ENCODE measurements at places on chromosomes 1 and 21.

- no peak for DNase-seq
Measured at GRCh38 chr1:153389973-153390879, 647 bp downstream of the S100A8 start.

DNA sequence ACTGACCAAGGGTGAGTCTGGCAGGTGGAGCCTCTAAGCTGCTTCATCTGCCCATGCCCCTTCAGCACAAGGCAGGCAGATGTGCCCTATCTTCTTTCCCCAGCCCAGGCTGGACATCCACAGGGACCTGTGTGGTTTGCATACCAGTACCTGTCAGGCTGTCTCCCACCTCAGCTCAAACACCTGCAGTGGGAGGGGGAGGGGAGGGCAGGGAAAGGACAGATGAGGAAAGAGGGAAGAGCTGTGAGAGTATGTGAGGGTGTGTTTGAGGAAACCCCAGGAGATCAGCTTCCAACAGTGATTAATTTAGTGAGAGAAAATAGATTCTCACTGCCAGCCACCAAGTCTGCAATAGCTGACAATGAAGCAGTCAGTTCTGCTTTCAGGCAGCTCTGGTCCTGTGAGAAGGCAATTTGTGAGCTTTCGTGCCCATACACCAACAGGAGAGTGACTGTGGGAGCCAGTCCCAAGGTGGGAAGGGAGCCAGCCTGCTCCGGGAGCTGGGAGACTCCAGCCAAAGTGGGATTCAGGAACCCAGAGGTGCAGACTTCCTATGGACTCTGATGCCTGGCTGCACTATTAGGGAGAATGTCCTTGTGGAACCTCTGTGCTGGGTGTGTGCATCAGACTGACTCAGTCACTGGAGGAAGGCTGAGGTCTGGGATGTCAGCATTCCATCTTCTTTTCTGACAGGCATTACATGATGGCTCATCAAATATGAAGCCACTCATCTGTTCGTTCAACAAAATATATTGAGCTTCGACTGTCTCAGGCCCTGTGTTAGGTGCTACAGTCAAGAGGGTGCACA lies 59.7 kb downstream of the TNR start:
- DNase-seq = no peak

DNA sequence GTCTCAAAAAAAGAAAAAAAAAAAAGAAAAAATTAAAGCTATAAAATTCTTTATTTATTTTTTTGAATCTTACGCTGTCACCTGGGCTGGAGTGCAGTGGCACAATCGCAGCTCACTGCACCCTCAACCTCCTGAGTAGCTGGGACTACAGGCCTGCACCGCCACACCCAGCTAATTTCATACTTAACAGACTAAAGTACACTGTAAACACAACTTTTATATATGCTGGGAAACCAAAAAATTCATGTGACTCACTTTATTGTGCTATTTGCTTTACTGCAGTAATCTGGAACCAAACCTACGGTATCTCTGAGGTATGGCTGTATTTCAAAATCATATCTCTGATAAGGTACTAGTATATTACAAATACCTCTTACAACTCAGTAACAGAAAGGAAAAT lies 40.3 kb downstream of the HSF2BP start:
- no peak for DNase-seq

DNA sequence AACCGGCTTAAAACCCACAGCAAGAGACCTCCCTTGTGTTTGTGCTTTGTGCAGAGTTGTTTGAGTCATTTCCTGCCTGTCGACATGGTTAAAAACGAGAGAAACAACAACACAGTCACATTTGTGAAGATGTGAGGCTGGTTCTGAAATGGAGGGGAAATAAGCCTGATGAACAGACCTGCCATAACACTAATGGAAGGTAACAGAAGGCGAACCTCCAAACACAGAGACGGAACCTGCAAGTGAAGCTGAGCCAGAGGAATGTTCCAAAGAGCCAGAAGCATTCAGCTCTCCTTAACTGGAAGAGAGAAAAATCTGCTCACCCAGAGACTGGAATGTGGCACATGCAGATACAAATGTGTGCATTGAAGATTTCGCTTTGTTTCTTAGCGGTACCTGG lies 53.2 kb upstream of the RAVER2 start:
- DNase-seq = no peak

- DNase-seq = no peak
Measured at GRCh38 chr1:101843160-101843559, 153.6 kb downstream of the OLFM3 start.

GRCh38 chr1:87017998-87018672 lies 103.7 kb downstream of the HS2ST1 start:
- peak; percentile 35 for DNase-seq

DNA sequence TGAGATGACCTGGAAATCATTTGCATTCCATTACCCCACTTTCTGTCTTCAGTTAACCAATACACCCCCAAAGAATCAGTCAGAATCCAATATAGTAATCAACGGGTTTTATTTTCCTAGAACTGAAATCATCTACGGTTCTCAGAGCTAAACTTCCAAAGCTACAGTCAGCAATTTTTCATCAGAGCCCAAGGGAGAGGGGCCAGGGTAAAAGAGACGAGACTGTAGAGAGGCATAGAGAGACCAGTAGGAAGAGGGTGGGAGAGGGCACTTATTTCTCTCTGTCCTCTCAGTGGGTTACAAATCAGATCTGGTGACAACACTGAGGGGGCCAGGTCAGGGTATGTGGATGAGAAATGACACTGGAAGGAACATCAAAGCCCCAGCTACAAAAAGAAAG lies 1.1 kb upstream of the MRPL24 start:
- no peak for DNase-seq

- peak; percentile 91 for DNase-seq
Measured at GRCh38 chr1:157138220-157139051, at the start of gene ETV3. Gene ETV3 (minus strand): TSS chr1:157138395. CDS start chr1:157136352, 2,043 bp downstream.

GRCh38 chr1:48005253-48006117 lies 8.3 kb upstream of the TRABD2B start:
- no peak for DNase-seq

DNA sequence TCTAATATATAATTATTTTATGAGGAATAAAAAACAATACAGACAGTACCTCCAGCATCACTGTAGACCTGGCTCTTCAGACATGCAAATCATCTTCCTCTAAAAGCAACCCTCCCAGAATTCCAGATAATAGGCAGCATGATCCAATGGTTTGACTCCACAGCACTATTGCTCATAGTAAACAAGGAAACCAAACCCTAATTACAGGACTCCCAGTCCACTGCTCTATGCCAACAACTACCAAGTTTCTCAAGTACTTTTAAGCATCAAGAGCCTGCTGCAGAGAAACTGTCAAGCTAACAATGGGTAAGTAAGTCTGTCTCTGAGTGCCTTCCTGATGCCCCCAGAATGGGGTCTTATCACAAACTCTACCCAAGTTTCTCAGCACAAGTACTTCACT lies 57.2 kb downstream of the EYA3 start:
- peak; percentile 6 for DNase-seq

GRCh38 chr1:216596281-216596862 lies 126.9 kb downstream of the ESRRG start:
- DNase-seq = peak; percentile 34

- peak; percentile 70 for DNase-seq
Measured at GRCh38 chr1:72366466-72366865, 84.1 kb upstream of the NEGR1 start.

DNA sequence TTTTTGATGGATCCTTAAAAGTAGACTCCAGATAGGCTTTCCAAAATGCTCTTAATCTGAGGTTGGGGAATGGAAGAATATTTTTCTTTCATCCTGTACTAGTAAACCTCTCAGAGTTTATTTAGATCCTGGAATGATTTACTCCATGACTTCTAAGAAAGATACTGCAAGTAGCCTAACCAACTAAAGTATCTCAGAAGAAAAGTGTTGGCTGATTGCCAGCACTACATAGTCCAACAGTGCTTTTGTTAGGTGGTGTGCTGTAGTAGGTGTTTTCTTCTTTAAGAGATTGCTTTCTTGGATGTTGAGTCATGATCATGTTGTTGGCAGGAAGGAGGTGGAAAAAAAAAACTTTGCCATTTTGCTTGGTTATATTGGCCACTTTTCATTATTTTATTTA lies 119.8 kb downstream of the OSBPL9 start:
- DNase-seq = peak; percentile 48

DNA sequence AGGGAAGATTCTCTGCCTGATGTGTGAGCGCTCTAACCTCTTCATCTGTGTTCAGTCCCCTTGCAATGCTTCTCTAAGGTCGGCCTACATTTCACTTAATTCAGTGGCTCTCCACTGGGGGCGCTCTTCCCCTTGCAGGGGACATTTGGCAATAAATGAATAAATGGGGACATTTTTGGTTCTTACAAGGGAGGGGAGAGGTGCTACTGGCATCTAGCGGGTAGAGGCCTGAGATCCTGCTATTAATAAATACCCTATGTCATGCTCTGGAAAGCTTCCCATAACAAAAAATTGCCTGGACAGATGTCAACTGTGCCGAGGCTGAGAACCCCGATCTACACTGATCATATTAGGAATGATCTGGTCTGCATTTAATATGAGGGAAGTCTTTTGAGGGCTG lies 25.9 kb upstream of the DNAJC11 start:
- DNase-seq = peak; percentile 51

- peak; percentile 43 for DNase-seq
Measured at GRCh38 chr1:74534241-74534640, 21.8 kb upstream of the LRRC53 start.

DNA sequence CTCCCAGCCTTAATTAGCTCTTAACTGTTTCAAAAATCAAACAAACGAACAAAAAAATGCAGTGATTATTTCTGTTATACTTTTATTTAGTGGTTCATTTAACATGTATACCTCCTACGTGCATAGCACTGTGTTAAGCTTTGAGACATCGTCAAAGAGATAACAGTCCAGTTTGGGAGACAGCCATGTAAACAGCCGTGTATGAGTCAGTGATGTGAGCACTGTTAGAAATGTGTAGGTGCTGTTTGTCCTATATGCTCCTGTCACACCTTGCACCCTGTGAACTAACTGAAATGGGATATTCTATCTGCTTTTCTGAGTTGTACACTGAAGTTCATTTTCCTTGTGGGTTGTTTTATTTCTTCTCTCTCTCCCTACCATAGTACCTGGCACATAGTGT lies 109.7 kb upstream of the CACYBP start:
- DNase-seq = no peak

GRCh38 chr1:2400576-2400909 lies 8.9 kb downstream of the RER1 start:
- DNase-seq = no peak

DNA sequence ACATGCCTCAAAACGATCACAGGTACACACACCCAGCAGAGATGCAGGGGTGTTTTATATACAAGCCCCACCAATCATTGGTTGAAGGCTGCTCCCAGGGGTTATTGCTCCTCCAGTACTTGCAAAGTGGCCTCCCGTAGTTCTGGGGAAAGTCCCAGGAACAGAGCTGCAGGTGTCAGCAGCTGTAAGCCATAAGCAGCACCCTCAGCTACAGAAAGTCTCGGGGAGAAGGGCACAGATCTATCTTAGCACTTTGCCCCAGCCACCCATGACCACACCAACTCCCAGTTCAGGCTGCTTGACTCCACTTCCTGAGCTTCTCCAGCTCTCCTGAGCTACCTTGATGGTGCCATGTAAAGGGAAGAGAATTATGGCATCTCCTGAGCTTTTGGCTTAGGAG lies 222.7 kb upstream of the GJB5 start:
- no peak for DNase-seq

GRCh38 chr1:21347072-21347581 lies 56.9 kb upstream of the ECE1 start:
- DNase-seq = no peak

DNA sequence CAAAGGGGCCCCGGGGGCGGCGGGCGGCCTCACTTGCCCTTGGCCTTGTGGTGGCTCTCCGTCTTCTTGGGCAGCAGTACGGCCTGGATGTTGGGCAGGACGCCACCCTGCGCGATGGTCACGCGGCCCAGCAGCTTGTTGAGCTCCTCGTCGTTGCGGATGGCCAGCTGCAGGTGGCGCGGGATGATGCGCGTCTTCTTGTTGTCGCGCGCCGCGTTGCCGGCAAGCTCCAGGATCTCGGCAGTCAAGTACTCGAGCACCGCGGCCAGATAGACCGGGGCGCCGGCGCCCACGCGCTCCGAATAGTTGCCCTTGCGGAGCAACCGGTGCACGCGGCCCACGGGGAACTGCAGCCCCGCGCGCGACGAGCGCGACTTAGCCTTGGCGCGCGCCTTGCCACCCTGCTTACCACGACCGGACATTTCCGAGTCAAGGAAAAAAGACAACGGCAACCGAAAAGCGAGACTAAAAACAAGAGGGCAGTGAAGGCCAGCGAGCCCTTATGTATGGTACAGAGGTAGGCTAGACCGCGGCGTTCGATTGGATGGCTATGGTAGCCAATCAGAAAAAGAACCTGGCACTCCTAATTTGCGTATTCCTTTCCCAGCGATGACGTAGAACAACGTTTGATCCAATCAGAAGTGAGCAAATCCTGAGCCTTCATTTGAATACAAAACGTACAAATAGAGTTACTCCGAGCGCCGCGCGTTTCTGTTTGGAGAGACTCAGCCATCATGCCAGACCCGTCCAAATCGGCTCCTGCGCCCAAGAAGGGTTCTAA lies 29.6 kb upstream of the RNF187 start:
- DNase-seq = peak; percentile 97

GRCh38 chr1:19676438-19676922 lies 11.8 kb downstream of the HTR6 start:
- peak; percentile 32 for DNase-seq

DNA sequence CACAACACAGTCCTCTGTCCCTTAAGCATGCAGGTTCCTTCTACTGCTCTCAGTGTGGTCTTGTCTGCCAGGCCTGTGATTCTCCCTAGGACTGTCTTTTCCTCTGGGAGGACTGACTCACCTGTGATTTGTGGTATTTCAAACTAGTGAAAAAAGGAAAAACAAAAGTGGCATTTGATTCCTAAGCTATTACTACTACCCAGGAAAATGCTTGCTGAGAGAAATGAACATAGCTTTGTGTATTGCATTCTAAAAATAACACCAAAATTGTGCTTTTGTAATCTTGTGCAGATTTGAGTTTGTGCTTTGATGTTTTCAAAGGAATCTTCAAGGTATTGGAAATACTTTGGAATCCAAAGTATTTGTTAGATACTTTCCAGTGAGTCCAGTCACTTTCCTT lies 57.0 kb downstream of the GPR161 start:
- peak; percentile 35 for DNase-seq

DNA sequence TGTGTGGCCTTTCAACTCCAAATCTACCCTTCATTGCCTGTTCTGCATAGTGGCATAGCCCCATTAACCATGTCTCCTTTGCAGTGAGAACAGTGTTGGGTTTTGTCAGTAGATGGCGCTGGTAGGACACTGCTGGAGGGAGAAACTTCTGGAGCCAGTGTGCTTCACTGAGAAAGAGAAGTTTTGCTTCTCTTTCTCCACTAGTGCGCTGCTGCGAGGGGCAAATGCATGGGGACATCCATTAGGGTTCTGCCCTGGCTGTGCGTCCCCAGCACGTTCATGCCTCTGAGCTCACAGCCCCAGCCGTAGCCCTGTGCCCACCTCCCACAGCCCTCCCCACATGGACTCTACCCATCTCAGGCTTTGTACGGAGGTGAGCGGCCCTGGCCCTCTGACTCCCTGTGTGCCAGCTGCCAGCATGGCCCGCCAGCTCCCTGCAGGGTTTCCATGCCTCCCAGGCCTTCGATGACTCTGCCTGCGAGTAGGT lies 53.1 kb downstream of the RIMS3 start:
- peak; percentile 32 for DNase-seq
